ENCODE measurements at places on chromosomes 16 and 17.

GRCh38 chr16:73059779-73060615, 12.1 kb upstream of the ZFHX3 start:
- no peak for DNase-seq

DNA sequence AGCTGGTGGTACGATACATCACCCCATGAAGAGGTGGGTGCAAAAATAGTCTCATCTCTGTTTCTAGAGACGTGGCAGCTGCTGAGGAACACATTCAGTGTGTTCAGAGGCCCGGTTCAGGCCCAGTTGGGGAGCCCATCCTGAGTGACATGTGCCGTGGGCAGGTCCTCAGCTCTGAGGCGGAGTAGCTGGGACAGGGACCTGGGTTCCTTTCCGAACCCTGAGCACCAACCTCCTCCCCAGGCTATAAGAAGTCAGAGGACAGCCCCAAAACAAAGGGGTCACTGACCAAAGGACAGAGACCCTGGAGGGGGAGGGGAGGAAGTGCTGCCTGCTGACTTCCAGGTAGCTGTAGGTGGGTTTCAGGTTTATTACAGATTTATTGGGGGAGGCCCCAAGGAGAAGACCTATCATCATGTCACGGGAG, 5.1 kb downstream of the LDHD start:
- DNase-seq, result no peak

DNA sequence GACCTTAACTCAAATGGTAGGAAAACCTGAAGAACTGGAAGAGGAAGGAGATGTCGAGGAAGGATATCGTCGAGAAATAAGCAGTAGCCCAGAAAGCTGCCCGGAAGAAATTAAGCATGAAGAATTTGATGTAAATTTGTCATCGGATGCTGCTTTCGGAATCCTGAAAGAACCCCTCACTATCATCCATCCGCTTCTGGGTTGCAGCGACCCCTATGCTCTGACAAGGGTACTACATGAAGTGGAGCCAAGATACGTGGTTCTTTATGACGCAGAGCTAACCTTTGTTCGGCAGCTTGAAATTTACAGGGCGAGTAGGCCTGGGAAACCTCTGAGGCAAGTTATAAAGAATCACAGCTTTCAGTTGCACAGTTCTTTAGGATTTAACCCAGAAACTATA, 15.5 kb downstream of the ERCC4 start:
- peak; percentile 40 for DNase-seq

- DNase-seq, result no peak
Measured at GRCh38 chr16:51825779-51826178, 674.7 kb upstream of the SALL1 start.

- no peak for DNase-seq
Measured at GRCh38 chr16:75203667-75204409, 3.1 kb downstream of the CTRB2 start.

- DNase-seq, result no peak
Measured at GRCh38 chr16:87115646-87116045, 201.5 kb downstream of the C16orf95 start.

GRCh38 chr17:61556224-61557188, 34.5 kb downstream of the NACA2 start:
- DNase-seq, result no peak

- peak; percentile 81 for DNase-seq
Measured at GRCh38 chr17:49696233-49696761, 11.5 kb downstream of the SLC35B1 start.

DNA sequence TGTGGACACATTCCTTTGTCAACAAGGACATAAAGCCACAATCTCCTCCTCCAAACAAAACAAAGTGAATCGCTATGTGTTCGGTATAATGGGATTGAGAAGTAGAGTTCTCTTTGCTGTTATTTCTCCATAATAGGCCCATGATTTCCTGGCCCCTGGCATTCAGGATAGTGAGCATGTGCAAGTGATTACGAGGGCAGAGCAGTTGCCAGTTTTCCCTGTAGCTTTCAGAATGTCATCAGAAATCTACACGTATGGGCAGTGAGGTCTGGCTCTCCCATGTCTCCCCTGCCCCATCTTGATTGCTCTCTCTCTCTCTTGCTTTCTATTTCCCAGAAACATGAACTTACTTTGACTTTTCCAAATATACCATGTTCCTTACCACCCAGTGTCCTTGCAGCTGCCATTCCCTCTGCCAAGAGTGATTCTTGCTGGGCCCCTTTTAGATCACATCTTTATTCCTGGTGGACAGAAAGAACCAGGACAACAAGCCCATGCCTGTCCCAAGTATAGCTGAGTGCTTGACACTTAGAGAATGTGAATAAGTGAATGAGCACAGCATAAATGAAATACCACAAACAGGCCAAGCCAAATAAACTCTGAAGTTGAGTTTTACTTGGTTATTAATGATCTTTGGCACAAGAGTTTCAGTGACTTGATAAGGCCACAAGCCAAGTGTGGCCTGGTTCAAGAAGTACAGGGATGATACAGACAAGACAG, 273.1 kb downstream of the CDH13 start:
- DNase-seq, result no peak

- no peak for DNase-seq
Measured at GRCh38 chr16:79013930-79014660, 586.4 kb downstream of the MAF start.

- DNase-seq, result no peak
Measured at GRCh38 chr17:68803164-68803929, 151.8 kb downstream of the ABCA8 start.

DNA sequence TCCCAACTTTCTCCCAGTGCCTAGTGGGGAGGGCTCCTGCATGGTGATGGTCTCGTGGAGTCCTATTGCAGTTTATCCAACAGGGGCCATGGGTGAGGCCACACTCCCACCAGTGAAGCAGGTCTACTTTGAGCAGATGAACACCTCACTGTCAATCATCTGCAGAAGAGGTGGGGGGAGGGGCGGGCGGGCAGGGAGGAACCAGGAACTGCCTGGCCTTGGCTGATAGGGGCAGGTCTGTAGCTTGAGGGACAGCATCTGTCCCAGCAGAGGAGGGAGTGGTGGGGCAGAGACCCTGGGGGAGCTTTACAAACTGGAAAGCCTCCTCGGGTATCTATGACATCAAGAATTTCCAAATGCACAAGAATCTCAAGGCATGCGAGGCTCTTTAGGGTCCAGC, 58.7 kb upstream of the ZNF423 start:
- DNase-seq, result no peak

DNA sequence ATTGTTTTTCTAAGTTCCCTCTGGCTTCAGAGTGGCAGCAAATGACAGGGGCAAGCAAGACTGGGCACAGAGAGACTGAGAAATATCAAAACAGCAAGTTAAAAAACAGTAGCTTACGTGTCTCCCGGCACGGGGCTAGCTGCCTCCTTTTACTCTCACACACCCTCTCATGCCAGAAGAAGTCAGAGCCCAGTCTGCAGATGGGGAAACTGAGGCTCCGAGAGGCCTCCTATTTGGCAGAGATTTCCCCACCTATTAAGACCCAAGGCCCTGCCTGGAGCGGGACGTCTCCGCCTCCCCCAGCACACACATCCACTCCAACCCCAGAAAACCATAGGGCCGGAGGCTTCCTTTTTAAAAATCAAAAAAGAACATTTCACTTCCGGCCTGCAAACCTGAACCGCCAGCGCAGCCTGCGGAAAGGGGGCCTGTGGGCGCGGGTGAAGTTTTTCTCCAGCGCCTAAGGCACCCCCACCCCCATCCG, 832 bp downstream of the CARHSP1 start:
- peak; percentile 41 for DNase-seq

DNA sequence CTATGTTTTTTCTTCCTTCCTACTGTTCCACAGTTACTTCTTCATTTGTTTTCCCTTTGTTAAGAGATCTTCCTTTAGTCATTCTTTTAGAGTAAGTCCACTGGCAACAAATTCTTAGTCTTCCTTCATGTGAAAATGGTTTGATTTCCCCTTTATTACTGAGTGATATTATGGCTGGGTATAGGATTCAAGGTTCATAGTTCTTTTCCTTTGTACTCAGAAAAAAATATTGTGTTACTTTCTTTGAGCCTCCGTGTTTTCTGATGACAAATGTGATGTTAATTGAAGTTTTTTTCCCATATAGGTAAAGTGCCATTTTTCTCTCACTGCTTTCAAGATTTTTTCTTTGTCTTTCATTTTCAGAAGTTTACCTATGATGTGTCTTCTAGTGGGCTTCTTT, 283.1 kb upstream of the TBX2 start:
- no peak for DNase-seq

- DNase-seq, result peak; percentile 72
Measured at GRCh38 chr16:15482068-15482747, 47.8 kb downstream of the BMERB1 start.

- DNase-seq, result peak; percentile 82
Measured at GRCh38 chr17:66301864-66302741, at the start of gene PRKCA. TSS of gene PRKCA (plus strand) at chr17:66302613.

DNA sequence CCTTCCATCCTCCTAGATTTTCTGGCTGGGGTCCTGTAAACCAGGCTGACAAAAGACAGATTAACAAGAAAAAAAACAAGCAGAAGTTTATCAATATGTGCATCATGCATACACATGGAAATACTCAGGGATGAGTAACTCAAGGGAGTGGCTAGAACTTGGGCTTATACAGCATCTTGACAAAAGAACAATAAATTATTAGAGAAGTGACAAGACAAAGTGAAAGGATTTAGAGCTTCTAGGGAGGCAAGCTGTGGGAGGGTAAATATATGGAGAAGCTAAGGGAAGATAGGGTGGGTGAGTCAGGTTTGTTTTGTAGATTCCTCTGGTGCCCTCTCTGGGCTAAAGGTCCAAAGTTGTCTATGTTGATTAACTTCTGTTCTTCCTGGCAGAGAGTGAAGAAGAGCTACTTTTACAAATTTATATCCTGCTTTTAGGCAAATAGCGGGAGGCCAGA, 48.0 kb upstream of the NDRG4 start:
- no peak for DNase-seq

- DNase-seq, result no peak
Measured at GRCh38 chr16:75996491-75996890, 270.2 kb upstream of the CPHXL start.

DNA sequence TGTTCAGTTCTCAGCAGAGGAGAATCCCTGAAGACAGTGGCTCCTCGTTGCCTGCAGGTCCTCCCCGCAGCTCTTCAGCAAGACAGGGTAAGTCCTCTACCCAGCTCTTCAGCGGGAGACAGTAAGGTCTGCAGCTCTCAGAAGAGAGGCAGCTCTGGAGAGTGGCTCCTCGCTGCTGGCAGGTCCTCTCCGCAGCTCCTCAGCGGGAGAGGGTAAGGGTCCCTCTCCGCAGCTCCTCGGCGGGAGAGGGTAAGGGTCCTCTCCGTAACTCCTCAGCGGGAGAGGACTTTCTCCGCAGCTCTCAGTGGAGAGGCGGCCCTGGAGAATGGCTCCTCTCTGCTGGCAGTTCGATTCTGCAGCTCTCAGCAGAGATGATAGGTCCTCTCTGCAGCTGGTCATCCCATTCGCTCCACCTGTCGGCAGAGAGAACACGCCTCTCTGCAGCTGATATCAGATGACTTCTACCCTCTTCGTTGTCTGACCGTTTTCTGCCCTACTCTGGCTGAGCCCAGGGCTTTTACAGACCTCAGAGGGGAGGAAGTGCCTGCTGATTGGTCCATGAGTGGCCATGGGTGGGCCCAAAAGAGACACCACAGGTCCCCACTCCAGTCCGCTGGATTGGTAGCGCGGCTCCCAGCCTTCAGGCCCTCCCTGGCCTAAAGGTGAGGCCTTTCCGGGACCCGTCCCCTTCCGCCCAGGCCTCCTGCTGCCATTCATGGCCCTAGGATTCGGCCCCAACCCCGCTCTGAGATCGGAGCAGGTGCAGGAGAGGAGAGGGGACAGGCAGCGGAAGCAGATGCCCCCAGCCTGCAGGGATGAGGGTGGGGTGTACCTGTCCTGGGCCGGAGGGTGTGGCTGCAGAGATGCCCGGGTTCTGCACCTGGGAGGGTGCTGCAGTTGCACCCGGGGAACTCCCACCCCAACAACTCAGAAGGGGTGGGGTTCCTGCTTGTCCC, 11.9 kb upstream of the SHCBP1 start:
- no peak for DNase-seq

GRCh38 chr17:82802075-82802780, 37.6 kb downstream of the ZNF750 start:
- no peak for DNase-seq

DNA sequence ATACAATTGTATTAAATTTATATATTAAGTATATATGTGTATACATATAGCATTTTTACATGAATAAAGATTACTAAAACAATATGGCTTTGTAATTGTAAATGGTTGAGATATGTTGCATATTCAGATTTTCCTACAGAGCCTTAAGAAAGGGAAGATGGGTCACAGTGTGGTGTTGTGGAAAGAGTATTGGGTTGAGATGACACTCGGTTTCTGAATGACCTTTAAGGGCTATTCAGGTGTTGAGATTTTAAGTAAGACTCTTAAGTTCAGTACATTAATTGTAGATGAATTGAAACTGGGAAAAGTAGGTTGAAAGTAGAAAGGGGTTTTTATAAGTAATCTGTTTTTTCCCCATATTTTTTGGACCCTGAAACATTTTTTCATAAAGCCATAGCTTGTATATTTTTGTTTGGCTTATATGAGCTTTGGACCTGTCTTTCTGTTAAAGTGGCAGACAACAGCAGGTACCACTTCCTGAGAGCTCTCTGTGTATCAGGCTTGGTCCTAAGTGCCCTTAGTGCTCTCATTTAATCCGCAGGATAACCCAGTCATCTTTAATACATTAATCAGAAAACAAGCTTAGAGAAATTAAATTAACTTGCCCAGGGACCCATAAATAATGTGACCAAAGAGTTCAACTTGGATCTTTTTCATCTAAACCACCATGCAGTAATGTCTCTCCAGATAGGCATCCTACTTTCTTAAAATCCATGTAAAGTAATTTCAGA, 48.5 kb upstream of the MRC2 start:
- DNase-seq, result no peak

- no peak for DNase-seq
Measured at GRCh38 chr16:85916141-85916890, 17.4 kb downstream of the IRF8 start.

- no peak for DNase-seq
Measured at GRCh38 chr16:22670044-22670536, 143.9 kb upstream of the HS3ST2 start.

DNA sequence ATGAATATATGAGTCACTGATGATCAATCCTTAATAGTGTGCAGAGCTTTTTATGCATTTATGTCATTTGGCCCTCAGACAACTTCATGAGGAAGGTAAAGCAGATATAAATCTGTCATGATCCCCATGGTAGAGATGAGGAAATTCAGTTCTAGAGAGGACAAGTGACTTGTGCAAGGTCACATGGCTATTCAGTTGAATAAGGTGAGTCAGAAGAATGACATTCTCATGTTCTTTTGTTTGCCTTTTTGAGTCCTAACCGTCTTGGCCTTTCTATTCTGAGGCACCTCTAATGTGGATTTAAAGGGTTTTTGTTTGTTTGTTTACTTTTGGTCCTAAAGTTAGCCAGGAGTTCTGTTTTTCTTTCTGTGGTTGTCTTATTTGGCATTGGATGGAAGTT, 116.2 kb upstream of the ELAC2 start:
- no peak for DNase-seq

Measured in stimulated activated CD4-positive, alpha-beta T cell treated with anti-CD3 and anti-CD28 coated beads, Interleukin-15, amount 100 ng/mL, for 24 hours (primary cell).